ENCODE measurements at places on chromosomes 3 and 15.

GRCh38 chr15:55627730-55628368 is 39.7 kb upstream of the PYGO1 start:
- DNase-seq, result no peak

- no peak for DNase-seq
Observed at GRCh38 chr15:47461652-47462141, 255.6 kb upstream of the SEMA6D start.

- no peak for DNase-seq
Observed at GRCh38 chr15:93458597-93458996, 369.6 kb upstream of the RGMA start.

DNA sequence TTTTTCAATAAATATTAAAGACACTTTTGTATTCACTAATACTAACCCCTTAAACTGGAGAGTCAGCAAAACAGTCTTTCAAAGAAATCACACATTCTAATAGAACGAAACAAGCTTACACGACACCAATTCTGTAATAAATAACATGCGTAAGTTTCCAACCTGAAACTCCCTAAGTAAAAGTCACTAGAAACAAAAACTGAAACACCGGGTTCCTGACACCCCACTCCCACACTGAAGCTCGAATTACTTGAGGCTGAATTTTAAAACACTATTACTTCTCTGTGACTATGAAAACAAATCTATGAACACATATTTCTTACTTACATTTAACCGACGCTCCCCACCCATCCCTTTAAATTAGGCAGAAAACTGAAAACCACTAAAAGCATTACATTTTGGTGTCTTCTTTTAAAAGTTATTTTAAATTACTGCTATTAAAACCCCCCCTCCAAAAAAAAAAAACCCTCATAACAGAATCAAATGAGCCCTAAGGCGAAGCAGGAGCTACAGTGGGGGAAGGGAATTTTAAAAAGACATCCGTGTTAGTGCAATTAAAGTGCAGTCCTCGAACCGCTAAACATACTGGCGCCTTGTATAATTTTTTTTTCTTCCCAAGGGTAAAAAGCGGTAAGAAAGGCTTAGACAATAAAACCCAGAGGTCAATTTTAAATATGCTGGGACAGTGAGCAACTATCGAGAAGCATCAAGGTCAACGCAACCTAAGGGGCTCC is 878 bp downstream of the SPPL2A start:
- peak; percentile 30 for DNase-seq

DNA sequence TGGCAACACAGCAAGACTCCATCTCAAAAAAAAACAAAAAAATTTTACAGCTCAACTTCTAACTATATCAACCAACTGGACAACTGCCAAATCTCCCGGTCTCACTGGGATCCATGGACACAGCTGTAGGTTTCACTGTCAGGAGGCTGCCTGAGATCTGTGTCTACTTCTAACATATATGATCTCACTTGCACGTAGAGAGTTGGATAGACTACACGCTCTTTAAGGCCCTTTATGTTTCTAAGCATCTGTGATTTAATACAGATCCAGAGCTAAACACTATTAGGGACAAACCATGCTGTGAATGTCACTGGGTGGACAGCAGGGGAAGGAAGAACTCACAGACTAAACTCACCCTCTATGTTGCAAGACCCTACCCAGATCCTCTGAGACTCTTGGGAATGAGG is 13.0 kb upstream of the APOD start:
- no peak for DNase-seq

DNA sequence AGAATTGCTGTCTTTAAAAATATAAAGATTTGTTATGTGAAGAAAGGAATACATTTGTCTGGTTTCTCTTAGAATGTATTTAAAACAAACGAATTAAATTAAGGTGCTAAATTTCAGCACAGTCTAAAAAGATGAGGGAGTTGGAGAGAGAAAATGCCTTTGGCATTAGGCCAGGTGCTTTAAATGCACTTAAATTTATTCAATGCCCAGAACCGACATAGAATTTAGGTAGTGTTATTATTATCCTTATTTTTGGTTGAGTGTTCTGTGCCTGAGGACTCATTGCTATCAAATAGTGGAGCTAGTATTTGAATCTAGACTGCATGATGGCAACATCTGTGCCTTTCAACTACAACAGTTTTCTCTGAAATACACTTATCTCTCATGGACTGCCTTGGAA is 287.5 kb downstream of the RBMS3 start:
- DNase-seq, result no peak

- DNase-seq, result no peak
Observed at GRCh38 chr3:179526989-179527391, 35.7 kb upstream of the ACTL6A start.

- no peak for DNase-seq
Observed at GRCh38 chr15:69653846-69654245, 201.2 kb downstream of the RPLP1 start.

DNA sequence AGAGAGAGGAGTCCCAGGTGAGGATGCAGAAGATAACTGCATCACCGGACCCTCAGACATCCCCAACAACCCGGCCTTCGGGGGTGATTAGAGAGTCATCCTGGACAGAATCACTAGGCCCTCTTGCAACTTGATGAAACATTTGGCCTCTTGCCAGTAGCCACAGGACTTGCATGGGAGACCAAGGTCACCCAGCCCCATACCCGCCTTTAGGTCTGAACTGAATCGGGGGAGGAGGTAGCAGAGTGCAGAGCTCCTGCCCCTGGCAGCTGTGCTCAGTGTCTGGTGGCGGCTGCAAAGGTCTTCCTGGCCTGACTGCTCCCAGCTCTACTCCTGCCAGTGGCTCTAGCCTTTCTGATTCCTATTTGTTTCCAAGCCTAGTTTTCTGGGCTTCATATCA is 12.4 kb downstream of the PIF1 start:
- DNase-seq, result no peak

GRCh38 chr15:35697549-35698299 is 151.8 kb upstream of the DPH6 start:
- DNase-seq, result no peak

- no peak for DNase-seq
Observed at GRCh38 chr15:101054991-101055390, 135.8 kb downstream of the LRRK1 start.

DNA sequence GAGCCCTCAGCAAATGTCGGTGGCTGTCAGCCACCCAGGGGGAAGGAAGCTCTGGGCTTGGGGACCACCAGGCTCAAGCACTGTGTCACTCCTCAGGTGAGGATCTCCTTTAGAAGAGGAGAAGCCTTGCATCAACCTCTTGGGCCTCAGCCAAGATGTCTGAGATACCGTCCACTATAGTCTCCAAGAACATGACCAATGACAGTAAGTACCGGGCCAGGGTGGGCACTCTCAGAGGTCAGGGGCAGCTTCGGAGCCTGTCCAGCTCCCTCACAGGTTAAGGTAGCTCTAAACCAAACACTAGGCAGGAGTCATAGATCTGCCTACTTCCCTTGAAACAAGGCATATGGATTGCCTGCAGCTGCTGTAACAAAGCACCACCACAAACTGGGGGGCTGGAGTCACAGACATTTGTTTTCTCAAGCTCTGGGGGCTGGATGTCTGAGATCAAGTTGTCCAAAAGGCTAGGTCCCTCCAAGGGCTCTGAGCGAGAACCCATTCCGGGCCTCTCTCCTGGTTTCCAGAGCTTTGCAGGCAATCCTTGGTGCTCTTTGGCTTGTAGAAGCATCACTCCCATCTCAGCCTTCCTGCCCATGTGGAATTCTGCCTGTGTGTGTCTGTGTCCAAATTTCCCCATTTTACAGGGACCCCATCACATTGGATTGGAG is 1.3 kb downstream of the CFAP100 start:
- no peak for DNase-seq
